Thyroid gland (tissue), 4 donors: ENCODE measurements at places on chromosomes 4 and X. TPM values are rescaled to one million over a fixed set of nuclear protein-coding genes. Genes with fewer than 3 reads are reported as not detected.

GRCh38 chrX:95903490-95903889, 781.2 kb upstream of the DIAPH2 start:
- no peaks in the 10 kb centered on the region for H3K4me1 ChIP-seq
- H3K4me3 ChIP-seq = no peak overlapping the region
- DNase-seq = no peak
- no peaks in the 10 kb centered on the region for H3K27me3 ChIP-seq
- no peak overlapping the region for H3K27ac ChIP-seq

GRCh38 chr4:121154103-121154515, 10.0 kb downstream of the TNIP3 start:
- DNase-seq = no peak
- H3K4me1 ChIP-seq = no peaks in the 10 kb centered on the region
- H3K27ac ChIP-seq = no peak overlapping the region
- H3K36me3 ChIP-seq = no peaks in the 10 kb centered on the region

- no peaks in the 10 kb centered on the region for H3K4me1 ChIP-seq
- no peaks in the 10 kb centered on the region for H3K36me3 ChIP-seq
- H3K4me3 ChIP-seq = no peak overlapping the region
- no peak for DNase-seq
Measured at GRCh38 chr4:67134616-67135015, 410.7 kb downstream of the CENPC start.

CT45A2 gene
- not detected for total RNA-seq

P2RY10 gene
- 1.1 TPM for total RNA-seq

TGIF2LX gene
- not detected for total RNA-seq

DNA sequence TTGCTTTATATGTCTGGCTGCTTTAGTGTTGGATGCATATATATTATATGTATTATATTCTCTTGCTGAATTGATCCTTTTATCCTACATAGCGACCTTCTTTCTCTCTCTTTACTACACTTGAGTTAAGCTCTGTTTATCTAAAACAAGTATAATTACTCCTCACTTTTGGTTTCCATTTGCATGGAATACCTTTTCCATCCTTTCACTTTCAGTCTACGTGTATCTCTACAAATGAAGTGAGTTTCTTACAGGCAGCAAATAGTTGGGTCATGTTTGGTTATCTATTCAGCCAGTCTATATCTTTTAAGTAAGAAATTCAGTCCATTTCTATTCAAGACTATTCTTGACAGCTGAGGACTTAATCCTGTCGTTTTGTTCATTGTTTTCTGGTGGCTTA, 167.5 kb upstream of the USP38 start:
- no peak overlapping the region for H3K27ac ChIP-seq
- no peak for DNase-seq
- no peaks in the 10 kb centered on the region for H3K27me3 ChIP-seq
- no peak overlapping the region for H3K4me3 ChIP-seq

DNA sequence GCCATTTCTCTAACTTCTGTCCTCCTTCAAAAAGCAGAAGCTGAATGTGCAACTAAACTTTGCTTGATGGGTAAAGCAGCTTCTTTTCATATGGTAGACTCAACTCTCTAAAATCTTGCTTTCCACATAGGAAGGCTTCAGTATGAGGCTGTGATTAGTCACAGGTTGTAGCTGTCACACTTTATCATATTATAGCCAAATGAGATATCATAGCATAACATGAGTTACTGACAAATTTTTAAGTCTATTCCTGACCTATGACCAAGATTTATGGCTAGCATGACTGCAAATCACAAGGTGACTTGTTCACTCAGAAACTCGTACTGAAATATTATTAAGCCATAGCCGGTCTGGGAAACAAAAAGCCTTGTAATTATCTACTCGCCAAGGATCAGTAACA, 998.6 kb downstream of the RPA4 start:
- H3K4me3 ChIP-seq = no peak overlapping the region
- H3K4me1 ChIP-seq = no peaks in the 10 kb centered on the region
- no peaks in the 10 kb centered on the region for H3K27me3 ChIP-seq
- no peak overlapping the region for H3K27ac ChIP-seq
- H3K36me3 ChIP-seq = no peaks in the 10 kb centered on the region

GK gene
- 9.5 TPM for total RNA-seq

GRCh38 chrX:104211187-104211586, 43.5 kb downstream of the ESX1 start:
- H3K4me3 ChIP-seq = no peak overlapping the region
- no peak for DNase-seq
- H3K27ac ChIP-seq = no peak overlapping the region
- no peaks in the 10 kb centered on the region for H3K27me3 ChIP-seq
- no peaks in the 10 kb centered on the region for H3K4me1 ChIP-seq

- no peak overlapping the region for H3K27ac ChIP-seq
- H3K4me3 ChIP-seq = no peak overlapping the region
- H3K36me3 ChIP-seq = peaks cover 8% of the 10 kb centered on the region
Measured at GRCh38 chr4:67616478-67616877, 58.0 kb downstream of the STAP1 start.

GRCh38 chrX:17456526-17456925, 81.5 kb downstream of the NHS start:
- H3K27ac ChIP-seq = no peak overlapping the region
- H3K27me3 ChIP-seq = no peaks in the 10 kb centered on the region
- H3K4me3 ChIP-seq = no peak overlapping the region
- no peaks in the 10 kb centered on the region for H3K36me3 ChIP-seq

C1QTNF7 gene
- 1.2 TPM for total RNA-seq

DNA sequence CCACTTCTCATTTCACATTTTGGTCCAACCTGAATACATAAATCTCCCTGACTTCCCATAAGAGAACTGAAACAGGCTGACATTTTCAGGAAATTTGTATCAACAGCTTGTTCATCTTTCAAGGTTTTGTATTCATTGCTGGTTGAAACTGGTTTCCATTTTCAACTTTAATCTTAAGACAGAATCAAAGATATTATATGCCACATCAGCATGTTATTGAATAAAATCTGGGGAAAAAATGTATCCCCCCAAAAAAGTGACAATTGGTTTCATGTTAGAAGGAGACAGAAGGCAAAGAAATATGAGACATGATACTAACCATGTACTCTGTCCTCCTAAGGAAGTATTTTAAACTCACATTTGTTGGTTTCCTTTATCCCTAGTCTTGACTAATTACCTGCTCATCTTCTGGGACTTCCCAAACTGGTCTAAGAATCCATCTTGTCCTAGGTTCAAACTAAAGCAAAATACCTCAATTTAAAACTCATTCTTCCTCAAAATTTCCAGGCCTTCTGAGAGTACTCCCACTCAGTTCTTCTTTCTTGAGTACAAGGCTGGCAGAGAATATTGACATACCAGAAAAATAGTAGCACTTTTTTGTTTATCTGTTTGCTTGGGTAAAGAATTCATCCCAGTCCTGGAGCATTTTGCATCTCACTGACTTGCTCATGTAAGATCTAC, 3.1 kb upstream of the ANTXR2 start:
- no peak for DNase-seq
- H3K4me1 ChIP-seq = peaks cover 6% of the 10 kb centered on the region
- H3K4me3 ChIP-seq = no peak overlapping the region

DNA sequence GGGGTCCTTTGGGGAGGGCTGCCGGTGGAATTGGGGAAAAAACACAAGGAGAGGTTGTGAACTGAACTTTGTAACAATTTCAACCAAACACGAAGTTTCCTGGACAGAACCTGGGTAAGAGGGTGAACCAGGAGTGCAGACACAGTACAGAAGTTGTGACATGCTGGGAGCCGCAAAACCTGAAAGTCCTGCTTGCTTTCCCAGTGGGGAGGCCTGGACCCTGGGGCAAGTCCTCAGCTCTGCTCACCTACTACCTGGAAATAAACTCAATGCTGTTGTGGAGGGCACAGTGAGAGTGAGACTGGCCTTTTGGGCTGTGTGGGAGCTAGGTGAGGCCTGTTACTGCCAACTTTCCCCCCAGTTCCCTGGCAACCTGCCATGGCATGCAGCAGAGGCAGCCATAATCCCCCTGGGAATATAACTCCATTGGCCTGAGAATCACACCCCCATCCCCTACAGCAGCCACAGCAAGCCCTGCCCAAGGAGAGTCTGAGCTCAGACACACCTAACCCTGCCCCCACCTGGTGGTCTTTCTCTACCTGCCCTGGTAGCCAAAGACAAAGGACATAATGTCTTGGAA, 162.8 kb downstream of the THOC2 start:
- no peaks in the 10 kb centered on the region for H3K36me3 ChIP-seq
- H3K27me3 ChIP-seq = no peaks in the 10 kb centered on the region
- H3K4me3 ChIP-seq = no peak overlapping the region
- DNase-seq = no peak
- H3K27ac ChIP-seq = no peak overlapping the region

- no peak for DNase-seq
- no peak overlapping the region for H3K27ac ChIP-seq
- no peak overlapping the region for H3K4me3 ChIP-seq
- H3K27me3 ChIP-seq = no peaks in the 10 kb centered on the region
Measured at GRCh38 chr4:80362578-80363181, 27.1 kb downstream of the CFAP299 start.

DNA sequence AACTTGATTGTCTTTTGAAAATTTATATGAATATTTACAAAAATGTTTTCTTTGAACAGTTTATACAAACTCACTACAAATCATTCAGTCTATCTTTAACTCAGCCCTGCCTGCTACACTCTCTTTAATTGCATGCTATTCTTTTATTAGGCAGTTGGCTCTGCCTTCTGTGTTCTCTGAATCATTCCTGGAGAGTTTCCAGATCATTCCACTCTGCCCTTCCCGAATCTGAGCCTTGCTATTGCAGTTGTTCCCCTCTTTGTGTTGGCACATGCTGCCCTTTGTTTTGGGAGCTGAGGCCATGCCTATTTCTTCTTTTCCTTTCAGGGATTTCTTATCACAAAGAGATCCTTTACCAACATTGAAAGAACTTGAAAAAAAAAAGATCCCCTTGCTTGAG, 8.7 kb upstream of the TECRL start:
- no peak overlapping the region for H3K27ac ChIP-seq
- H3K27me3 ChIP-seq = no peaks in the 10 kb centered on the region
- H3K4me1 ChIP-seq = no peaks in the 10 kb centered on the region
